NCI-H187 (cell line): ENCODE measurements at places on chromosomes 1 and 21.

- DNase-seq, result no peak
Observed at GRCh38 chr1:19799230-19800075, at the start of gene TMCO4. TMCO4 (minus strand) TSS chr1:19799916; CDS start chr1:19780758, 19,158 bp downstream.

GRCh38 chr1:208413006-208413405 is 168.8 kb upstream of the PLXNA2 start:
- DNase-seq, result no peak

DNA sequence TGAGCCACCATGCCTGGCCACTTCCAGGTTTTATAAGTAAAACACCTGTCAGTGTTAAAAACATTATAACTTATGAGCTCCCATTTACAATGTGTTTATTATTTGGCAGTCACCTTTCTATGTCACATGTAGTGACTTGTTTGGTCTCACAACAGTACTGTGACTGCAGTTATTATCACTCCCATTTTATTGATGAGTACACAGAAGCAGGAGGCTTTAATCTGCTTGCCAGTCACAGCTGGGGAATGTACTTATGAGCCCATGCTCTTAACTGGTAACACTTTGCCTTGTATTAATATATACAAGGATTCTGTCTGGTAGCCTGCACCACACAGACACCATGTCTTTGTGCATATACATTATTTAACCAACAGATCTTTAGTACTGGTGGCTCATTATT is 31.1 kb upstream of the BACH1 start:
- DNase-seq, result no peak

- peak; percentile 13 for DNase-seq
Observed at GRCh38 chr1:183185941-183186490, at the start of gene LAMC2. LAMC2 (plus strand) TSS chr1:183186264; CDS start chr1:183186353, 89 bp downstream.

GRCh38 chr1:196449460-196449859 is 158.8 kb downstream of the KCNT2 start:
- no peak for DNase-seq

- no peak for DNase-seq
Observed at GRCh38 chr21:45043541-45044020, 30.8 kb upstream of the ADARB1 start.

- no peak for DNase-seq
Observed at GRCh38 chr1:156497743-156498431, 2.7 kb downstream of the MEF2D start.

DNA sequence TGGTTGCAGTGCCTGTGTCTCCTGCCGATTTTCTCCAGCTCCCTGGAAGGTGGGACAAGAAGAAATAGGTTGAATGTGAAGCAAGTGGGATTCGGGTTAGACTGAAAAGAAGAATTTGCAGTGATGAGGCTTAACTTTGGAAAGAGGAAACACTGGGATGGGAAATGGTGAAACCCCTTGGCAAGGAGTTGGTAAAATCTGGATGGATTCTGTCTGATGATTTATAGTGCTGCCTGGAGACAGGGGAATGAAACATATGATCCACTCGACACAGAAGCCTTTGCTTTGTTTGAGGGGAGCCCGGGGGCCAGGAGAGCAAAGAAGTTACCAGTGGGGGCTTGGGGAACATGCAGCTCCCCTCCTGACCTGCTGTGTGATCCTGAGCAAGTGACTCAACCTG is 67.2 kb downstream of the UBIAD1 start:
- no peak for DNase-seq

GRCh38 chr1:10680487-10680886 is 116.0 kb downstream of the CASZ1 start:
- DNase-seq, result no peak

- no peak for DNase-seq
Observed at GRCh38 chr1:7418442-7419080, 352.5 kb upstream of the VAMP3 start.

DNA sequence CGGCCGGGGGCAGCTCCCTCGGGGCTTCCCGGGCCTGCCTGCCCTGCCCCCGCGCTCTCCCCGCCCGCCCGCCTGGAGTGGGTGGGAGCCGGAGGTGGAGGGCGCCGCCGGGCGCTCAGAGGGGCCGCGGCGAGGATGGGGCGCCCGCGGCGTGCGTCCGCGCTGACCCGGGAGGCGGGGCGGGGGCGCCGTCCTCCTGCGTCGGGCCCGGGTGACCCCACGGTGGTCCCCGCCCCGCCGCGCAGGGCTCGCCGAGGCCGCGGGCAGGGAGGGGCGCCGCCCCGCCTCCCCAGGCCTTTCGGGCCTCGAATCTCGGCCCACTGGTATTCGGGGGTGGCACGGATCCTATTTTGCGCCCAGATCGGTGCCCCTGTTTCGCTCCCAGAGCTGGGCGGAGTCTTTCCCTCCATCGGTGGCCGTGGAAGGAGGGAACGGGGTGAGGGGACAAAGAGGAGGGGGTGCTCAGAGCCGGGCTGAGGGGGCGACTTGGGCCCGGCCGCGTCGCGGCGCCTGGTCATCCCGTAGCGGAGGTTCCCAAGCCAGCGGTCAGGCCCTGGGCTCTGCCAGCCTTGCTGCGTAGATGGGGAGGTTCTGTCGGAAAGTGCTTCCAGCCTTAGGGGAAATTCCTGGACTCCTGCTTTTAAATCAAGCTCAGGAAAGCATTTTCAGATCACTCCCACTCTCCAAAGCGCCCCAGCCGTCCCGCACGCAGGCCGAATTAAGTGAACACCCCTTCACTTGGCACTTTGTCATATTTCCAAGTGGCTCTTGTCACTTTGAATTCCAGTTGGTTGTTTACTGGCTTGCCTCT is 545 bp downstream of the PATJ start:
- no peak for DNase-seq
